ENCODE measurements at places on chromosomes 6 and 20. TPM values are rescaled to one million over a fixed set of nuclear protein-coding genes. Genes with fewer than 3 reads are reported as not detected.

DNA sequence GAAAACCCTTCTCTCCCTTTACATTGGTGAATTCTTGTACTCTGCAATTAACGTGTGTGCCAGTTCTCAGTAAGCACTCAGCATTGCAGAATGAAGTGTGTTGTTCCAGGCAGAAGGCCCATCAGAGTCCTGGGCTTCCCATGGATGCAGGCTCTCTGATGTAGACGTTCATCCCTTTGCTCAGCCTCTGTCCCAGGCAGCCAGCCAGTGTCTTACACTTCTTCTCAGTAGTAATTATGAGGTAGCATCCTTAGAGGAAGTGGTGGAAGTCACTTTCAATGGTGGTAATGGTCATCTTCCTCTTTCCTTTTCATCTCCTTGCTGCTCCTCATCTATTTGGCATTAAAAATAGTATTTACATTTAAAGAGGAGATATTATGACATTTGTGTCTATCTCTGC is 66.7 kb upstream of the FYN start:
- no peak overlapping the region for H3K4me3 ChIP-seq
- DNase-seq, result no peak
- H3K36me3 ChIP-seq, result no peaks in the 10 kb centered on the region
- peaks cover 1% of the 10 kb centered on the region for H3K27me3 ChIP-seq
- H3K4me1 ChIP-seq, result no peaks in the 10 kb centered on the region

DNA sequence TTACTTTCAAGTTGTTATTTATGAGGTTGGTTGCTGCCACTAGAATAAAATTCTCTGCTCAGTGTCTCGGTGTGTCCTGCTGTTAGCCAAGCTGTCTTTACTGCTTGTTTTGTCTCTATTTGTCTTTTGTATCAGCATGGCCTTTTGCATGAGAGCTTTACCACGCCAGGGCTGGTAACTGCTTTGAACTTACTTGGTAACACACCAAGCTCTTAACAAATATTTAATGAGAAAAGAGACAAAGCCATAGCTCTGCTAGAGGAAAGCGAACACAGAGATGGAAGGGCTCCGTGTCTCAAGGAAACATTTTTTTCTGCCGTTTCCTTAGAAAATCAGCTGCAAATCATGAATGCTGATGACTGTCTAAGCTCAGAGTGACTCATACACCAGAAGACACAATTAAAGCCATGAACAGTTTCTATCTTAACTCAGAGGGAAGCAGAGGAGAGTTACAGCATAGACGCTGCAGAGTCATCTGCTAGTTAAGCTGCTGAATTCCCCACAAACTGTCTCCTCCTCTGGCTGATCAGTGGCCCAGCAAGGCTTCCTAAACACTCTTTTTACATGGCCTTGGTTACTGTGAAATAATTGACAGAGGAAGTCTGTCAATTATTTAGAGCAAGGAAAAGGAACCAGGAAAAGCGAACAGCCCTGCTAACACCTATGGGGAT is 44.8 kb downstream of the AGPAT4 start:
- no peaks in the 10 kb centered on the region for H3K27me3 ChIP-seq
- no peak overlapping the region for H3K4me3 ChIP-seq
- no peak for DNase-seq
- H3K4me1 ChIP-seq, result no peaks in the 10 kb centered on the region
- no peak overlapping the region for H3K27ac ChIP-seq

- H3K27ac ChIP-seq, result no peak overlapping the region
- H3K36me3 ChIP-seq, result no peaks in the 10 kb centered on the region
- H3K4me3 ChIP-seq, result no peak overlapping the region
- H3K27me3 ChIP-seq, result no peaks in the 10 kb centered on the region
- H3K4me1 ChIP-seq, result no peaks in the 10 kb centered on the region
Observed at GRCh38 chr20:63435552-63435951, 36.9 kb downstream of the KCNQ2 start.

GRCh38 chr6:11769811-11770545 is 8.6 kb downstream of the ADTRP start:
- H3K27ac ChIP-seq, result peak overlapping the region; percentile 93
- peaks cover 2% of the 10 kb centered on the region for H3K4me1 ChIP-seq
- no peak for DNase-seq
- H3K36me3 ChIP-seq, result no peaks in the 10 kb centered on the region
- no peak overlapping the region for H3K4me3 ChIP-seq
- no peaks in the 10 kb centered on the region for H3K27me3 ChIP-seq

GRCh38 chr6:116530436-116530835 is 15.0 kb downstream of the TRAPPC3L start:
- no peak overlapping the region for H3K4me3 ChIP-seq
- no peak for DNase-seq
- no peaks in the 10 kb centered on the region for H3K36me3 ChIP-seq
- H3K4me1 ChIP-seq, result no peaks in the 10 kb centered on the region

DNA sequence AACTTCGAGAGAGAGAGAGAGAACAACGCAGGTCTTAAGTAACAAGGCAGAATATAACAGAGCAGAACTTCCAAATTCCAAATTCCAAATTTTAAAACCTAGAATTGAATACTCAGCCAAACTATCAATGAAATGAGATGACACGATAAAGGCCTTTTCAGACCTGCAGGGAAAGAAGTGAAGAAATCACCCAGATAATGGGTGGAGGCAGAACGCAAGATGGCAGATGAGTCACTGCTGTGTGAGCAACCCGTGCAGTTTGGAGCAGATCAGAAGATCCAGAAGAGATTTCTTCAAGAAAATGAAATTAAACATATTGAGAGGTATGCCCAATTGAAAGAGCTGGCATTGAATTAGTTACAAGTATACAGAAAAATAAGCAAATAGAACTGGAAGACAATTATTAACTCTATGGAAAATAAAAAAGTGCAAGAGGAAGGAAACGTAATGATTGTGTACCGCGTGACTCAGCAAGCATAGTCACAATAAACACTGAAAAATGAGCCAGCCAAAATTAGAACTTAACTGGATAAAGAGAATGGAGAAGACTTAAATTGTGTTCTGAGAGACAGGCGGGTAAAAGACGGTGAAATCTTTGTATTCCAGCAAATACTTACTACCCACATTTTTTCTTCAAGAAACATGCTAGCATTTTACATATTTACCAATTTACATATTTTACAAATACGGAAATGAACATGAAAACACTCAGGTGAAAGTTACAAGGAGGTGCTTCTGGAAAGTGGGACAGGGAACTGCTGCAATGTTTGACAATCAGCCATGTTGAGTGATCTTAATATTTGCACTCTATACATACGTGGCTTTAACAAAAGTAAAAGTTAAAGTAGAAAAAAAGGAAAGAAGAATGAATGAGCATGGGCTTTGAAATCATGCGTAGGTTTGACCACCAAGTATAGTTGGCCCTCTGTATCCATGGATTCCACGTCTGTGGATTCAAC is 87.9 kb upstream of the CDYL start:
- no peaks in the 10 kb centered on the region for H3K4me1 ChIP-seq
- H3K36me3 ChIP-seq, result no peaks in the 10 kb centered on the region
- H3K4me3 ChIP-seq, result no peak overlapping the region

DNA sequence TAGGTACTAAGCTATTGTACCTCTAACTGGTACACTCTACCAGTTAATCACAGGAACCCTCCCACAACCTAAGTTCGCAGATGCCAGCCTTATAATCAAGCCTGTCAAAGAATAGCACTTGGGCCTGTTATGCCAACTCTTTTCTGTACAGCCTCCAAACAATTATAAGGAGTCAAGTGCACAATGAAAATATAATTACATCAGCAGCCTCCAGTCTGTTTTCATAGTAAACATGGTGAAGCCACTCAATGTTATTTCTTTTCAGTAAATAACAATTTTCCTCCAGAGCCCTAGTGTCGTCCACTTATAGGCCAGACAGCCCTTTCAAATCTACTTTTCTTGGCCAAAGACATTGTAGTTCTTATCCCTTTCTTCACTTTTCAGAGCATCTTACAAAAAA is 82.7 kb upstream of the CARMIL1 start:
- H3K4me1 ChIP-seq, result peaks cover 6% of the 10 kb centered on the region
- H3K27me3 ChIP-seq, result no peaks in the 10 kb centered on the region
- H3K4me3 ChIP-seq, result no peak overlapping the region

DNA sequence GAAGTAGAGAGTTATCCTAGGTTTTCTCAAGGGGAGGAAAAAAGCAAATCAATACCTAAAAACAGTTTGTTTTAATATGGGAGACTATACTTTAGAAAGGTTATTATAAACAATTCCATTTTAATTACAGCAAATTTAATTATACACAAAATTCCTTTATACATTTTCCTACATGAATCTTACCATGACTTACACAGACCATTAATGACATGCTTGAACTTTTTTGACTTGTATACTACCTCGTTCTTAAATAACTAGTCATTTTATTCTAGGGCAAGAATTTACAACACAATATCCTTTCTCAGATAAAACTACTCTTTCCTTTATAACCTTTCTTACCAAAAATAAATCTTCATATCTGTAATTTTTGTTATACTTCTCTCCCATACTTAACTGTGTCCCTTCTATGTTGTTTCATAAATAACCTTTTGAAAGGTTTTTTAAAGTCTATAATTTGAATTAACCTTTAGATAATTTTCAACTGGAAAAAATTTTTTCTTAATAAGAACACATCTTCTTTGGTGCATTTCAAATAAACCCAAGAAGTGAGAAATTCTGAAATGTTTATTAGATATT is 729.4 kb downstream of the TENT5A start:
- no peaks in the 10 kb centered on the region for H3K4me1 ChIP-seq
- H3K27ac ChIP-seq, result no peak overlapping the region
- no peaks in the 10 kb centered on the region for H3K27me3 ChIP-seq
- H3K36me3 ChIP-seq, result no peaks in the 10 kb centered on the region

- no peaks in the 10 kb centered on the region for H3K27me3 ChIP-seq
- no peak overlapping the region for H3K27ac ChIP-seq
- H3K36me3 ChIP-seq, result no peaks in the 10 kb centered on the region
- H3K4me3 ChIP-seq, result peak overlapping the region; percentile 57
Observed at GRCh38 chr6:166862287-166862977, 93.9 kb downstream of the RNASET2 start.

The CYP24A1 gene
- not detected for total RNA-seq

The ANKRD66 gene
- not detected for total RNA-seq

The IPCEF1 gene
- 3.7 TPM for total RNA-seq

The SEL1L2 gene
- total RNA-seq, result not detected

Data from aorta (tissue), 5 donors.